ENCODE measurements at places on chromosomes 3 and 15. TPM values are rescaled to one million over a fixed set of nuclear protein-coding genes. Genes with fewer than 3 reads are reported as not detected.

DNA sequence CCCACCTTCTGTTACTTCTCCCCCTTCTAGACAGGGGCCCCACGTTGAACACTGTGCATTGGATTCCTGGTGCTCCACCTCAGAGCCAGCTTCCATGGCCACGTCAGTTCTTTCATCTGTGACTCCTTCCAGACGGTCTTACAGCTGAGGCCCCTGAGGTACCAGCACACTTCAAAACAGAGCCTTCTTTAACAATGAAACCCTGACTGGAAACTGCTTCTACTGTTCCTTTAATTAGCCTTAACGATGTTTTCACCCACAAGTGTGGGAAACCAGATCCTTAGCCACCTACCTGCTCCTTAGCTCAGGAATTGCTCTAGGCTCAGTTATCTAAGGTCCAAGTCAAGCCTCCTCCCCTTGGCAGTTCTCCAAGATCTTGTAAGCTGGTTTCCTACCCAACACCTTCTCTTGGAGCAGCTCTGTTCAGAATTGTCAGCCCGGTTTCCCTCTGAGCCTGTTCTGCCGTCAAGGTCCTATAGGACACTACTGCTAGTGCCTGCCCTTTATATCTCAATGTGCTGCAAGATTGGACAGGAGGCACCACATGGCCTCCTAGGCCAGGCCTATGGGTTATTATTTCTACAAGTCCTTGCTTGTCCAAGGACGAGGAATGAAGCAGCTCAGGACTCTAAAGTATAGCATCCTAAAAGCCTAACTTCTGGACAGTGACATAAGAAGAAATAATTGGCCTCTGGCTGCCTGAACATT is 80.7 kb downstream of the FMN1 start:
- no peaks in the 10 kb centered on the region for H3K27me3 ChIP-seq
- no peak for DNase-seq
- no peak overlapping the region for H3K4me3 ChIP-seq
- H3K4me1 ChIP-seq, result no peaks in the 10 kb centered on the region
- H3K36me3 ChIP-seq, result no peaks in the 10 kb centered on the region
- no peak overlapping the region for H3K27ac ChIP-seq

DNA sequence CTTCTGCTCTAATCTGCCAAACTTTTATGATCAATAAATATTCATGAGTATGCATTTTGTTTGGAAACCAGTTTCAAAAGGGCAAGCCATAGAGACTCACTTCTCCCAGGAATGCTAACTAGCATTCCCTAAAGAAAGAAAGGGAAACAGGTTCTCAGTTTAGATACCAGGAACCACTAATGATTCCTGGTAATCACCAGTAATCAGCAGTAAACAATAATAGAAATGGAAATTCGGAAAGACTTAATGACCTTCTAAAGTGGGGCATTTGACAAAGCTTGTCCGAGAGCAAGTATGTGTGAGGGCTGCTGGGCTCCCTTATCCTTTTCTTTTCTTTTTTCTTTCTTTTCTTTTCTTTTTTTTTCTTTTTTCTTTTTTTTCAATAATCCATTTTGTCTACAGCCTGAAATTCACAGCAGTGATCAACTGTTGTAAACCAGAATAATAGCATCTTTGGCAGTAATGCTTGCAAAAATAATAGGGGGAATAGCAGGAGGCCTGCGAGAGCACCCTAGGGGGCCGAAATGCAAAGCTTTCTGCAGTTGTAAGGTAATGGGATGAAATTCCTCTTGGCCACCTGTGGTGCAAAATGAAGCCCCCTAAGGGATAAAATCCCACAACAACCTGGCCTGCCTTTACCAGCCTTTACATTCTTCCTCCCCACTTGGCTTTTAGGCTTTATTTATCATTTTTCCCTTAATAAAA is 253.2 kb downstream of the ZPLD1 start:
- no peak overlapping the region for H3K4me3 ChIP-seq
- DNase-seq, result no peak
- no peaks in the 10 kb centered on the region for H3K36me3 ChIP-seq
- no peaks in the 10 kb centered on the region for H3K27me3 ChIP-seq
- no peaks in the 10 kb centered on the region for H3K4me1 ChIP-seq
- H3K27ac ChIP-seq, result no peak overlapping the region

DNA sequence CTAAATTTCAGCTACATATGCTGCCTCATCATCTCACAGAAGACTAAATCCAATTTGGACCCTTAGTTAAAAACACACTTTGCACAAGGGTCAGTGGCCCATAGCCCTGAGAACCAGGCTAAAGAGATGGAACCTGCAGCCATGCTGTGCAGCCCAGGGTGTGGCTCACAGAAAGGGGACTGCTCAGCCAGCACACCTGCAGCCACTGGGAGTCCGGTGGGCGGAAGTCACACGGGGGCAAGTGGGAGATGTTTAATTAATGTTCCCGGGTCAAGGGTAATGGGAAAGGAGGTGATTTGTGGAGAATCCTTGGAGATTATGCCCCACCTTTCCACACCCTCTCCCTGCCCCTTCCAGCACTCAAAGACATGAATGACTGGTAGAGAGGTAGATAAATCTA is 467.4 kb downstream of the EPHB1 start:
- DNase-seq, result no peak
- no peaks in the 10 kb centered on the region for H3K36me3 ChIP-seq
- H3K27me3 ChIP-seq, result no peaks in the 10 kb centered on the region
- no peak overlapping the region for H3K27ac ChIP-seq

DNA sequence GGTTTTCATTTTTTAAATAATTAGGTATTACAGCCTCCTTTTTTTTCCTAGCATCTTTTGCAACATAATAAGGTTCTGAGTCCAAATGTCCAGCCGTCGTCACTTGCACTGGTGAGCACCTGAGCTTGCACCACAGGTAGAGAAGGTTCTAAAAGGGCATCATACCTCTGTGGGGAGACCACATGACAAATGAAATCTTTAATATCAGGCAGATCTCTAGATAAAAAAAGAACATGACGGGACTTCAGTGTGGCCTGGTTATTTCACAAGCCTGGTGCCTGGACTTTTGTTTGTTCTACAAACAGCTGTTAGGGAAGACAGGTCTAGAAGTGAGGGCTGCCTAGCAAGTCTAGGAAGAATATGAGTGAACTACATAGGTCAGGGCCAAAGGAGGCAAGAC is 3.6 kb downstream of the ZBED2 start:
- no peak overlapping the region for H3K4me3 ChIP-seq
- H3K27me3 ChIP-seq, result no peaks in the 10 kb centered on the region
- no peak overlapping the region for H3K27ac ChIP-seq
- no peaks in the 10 kb centered on the region for H3K36me3 ChIP-seq
- no peaks in the 10 kb centered on the region for H3K4me1 ChIP-seq

DNA sequence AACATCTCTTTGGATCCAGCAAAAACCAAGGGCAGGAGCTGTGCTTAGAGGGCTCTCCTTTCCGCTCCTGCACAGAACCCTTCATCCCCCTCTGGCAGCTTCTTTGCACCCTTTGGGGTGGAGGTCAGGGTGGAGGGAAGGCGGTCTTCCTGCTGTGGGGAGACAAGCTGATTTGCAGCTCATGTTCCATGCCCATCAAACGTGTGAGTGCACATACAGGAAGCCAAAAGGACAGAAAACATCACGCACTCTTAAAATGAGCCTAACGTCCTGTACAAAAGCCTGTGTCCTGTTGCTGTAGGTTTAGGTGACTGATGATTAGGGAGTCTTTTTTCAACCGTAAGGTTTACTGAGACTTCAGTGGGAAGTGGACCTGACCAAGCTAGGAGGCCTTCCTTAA is 195.2 kb downstream of the PLCL2 start:
- peaks cover 10% of the 10 kb centered on the region for H3K4me1 ChIP-seq
- DNase-seq, result no peak
- no peaks in the 10 kb centered on the region for H3K27me3 ChIP-seq
- H3K4me3 ChIP-seq, result no peak overlapping the region
- H3K36me3 ChIP-seq, result peaks cover 19% of the 10 kb centered on the region

CCDC39 gene
- total RNA-seq, result 0.43 TPM

All from GM12878 (cell line).